ENCODE measurements at places on chromosomes 7 and 10. TPM values are rescaled to one million over a fixed set of nuclear protein-coding genes. Genes with fewer than 3 reads are reported as not detected.
A peak's percentile ranks its signal among the peaks of the same experiment; 100 is the strongest.

The ZNF425 gene
- 3.0 TPM for total RNA-seq

The SRGN gene
- 25.7 TPM for total RNA-seq

The PRPS1L1 gene
- total RNA-seq: 12.7 TPM

The TRIM56 gene
- 15.3 TPM for total RNA-seq

The ZNF485 gene
- 10.0 TPM for total RNA-seq

The GSTO2 gene
- 51.7 TPM for total RNA-seq

The PRLHR gene
- total RNA-seq: 0.79 TPM

The BCCIP gene
- total RNA-seq: 81.9 TPM

- no peak overlapping the region for H3K4me3 ChIP-seq
- DNase-seq: no peak
- H3K27me3 ChIP-seq: no peaks in the 10 kb centered on the region
- H3K27ac ChIP-seq: no peak overlapping the region
Observed at GRCh38 chr10:116108095-116108494, 164.9 kb downstream of the GFRA1 start.

- H3K27ac ChIP-seq: no peak overlapping the region
- no peak overlapping the region for H3K4me3 ChIP-seq
- no peaks in the 10 kb centered on the region for H3K36me3 ChIP-seq
- H3K27me3 ChIP-seq: no peaks in the 10 kb centered on the region
- no peak for DNase-seq
Observed at GRCh38 chr10:15236340-15236739, 67.8 kb upstream of the NMT2 start.

DNA sequence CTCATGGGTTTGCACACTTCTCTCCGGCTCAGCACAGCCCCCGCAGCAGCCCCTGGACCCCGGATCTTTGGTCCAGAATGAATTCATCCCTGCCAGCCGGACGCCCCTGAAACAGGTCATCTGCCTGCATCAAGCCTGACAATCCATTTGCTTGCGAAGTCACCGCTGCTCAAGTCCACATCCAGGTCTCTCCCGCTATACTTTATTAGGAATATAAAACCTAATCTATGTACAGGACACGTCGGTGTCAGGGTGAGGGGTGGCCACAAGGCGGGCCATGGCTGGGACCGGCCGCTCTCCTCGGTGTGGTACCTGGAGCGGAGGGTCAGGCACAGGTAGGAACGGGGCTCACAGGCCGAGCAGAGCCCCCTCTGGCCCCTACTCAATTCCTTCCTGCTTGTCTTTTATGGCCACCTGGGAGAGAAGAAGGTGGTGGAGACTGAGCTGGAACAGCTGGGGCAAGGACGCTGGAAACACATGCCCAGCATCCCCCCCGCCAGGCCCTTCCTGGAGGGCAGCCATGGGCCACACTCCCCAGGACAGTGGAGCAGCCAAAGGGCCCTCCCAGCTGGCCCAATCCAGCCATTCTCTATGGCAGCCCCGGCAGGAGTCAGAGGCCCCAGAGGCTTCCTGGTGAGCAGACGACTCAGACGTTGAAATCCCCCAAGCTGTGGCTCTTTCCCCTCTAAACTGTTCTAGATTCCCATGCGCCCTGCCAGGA is 5.3 kb downstream of the POLR2J start:
- no peak overlapping the region for H3K27ac ChIP-seq
- H3K4me1 ChIP-seq: no peaks in the 10 kb centered on the region
- DNase-seq: no peak

DNA sequence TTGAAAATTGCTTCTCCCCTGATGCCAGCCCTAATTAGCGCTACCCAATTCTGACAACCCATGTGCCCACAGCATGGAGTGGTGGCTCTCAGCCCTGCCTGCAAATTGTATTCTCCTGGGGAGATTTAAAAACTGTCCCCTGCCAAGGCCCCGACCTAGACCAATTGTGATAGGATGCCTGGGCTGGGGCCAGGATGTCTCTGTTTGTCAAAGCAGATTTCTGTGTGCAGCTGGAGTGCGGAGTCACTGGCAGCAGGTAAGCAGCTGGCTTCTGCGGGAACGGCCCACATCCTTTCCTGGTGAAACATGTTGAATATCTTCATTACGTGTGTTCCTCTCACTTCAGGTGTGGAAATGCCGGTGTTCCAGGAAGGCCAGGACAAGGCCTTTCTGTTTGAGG is 238.6 kb downstream of the WDR37 start:
- DNase-seq: peak; percentile 6
- H3K36me3 ChIP-seq: no peaks in the 10 kb centered on the region
- H3K4me3 ChIP-seq: no peak overlapping the region
- peaks cover 7% of the 10 kb centered on the region for H3K4me1 ChIP-seq

GRCh38 chr10:52451817-52452216 is 137.7 kb downstream of the DKK1 start:
- no peaks in the 10 kb centered on the region for H3K36me3 ChIP-seq
- H3K4me3 ChIP-seq: no peak overlapping the region
- no peaks in the 10 kb centered on the region for H3K4me1 ChIP-seq
- DNase-seq: no peak
- H3K27me3 ChIP-seq: no peaks in the 10 kb centered on the region
- H3K27ac ChIP-seq: no peak overlapping the region

- no peak overlapping the region for H3K27ac ChIP-seq
- DNase-seq: peak; percentile 19
- no peaks in the 10 kb centered on the region for H3K36me3 ChIP-seq
- no peak overlapping the region for H3K4me3 ChIP-seq
Observed at GRCh38 chr10:126536148-126536547, 134.3 kb downstream of the C10orf90 start.

DNA sequence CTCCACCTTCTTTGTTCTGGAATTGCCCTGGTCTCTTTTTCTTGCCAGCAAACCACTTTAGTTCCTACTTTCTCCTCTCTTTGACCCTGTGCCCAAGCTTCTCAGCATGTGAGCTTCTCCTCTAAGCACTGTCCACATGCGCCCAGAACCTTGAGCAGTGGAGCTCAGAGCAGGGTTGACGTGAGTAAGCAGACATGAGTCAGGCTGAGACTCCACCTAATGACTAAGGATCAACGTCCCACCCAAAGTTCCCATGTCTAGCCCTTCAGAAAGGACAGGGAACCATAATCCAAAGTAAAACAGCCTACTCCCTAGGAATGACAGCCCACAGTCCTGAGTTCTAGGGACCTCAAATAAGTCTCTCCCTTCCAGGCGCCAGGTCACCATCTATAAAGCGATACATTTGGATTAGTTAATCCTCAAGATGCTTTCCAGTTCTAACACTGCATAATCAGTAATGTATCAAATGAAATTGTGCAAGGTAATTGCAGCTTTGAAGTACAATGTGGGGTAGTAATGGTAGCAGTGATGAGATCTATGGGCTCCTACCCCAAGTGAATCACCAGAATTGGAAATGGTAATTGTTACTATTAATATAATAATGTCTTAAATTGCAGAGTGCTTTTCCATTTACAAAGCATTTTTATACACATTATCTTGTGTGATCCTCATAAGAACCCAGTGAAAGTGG is 44.5 kb downstream of the KCNMA1 start:
- H3K27me3 ChIP-seq: no peaks in the 10 kb centered on the region
- H3K27ac ChIP-seq: no peak overlapping the region
- no peak overlapping the region for H3K4me3 ChIP-seq
- DNase-seq: no peak
- no peaks in the 10 kb centered on the region for H3K4me1 ChIP-seq

- H3K27ac ChIP-seq: no peak overlapping the region
- no peak overlapping the region for H3K4me3 ChIP-seq
- H3K4me1 ChIP-seq: no peaks in the 10 kb centered on the region
- no peak for DNase-seq
Observed at GRCh38 chr10:55183993-55184392, 383.0 kb upstream of the PCDH15 start.

- no peak overlapping the region for H3K4me3 ChIP-seq
- no peak overlapping the region for H3K27ac ChIP-seq
- no peaks in the 10 kb centered on the region for H3K27me3 ChIP-seq
- no peak for DNase-seq
- no peaks in the 10 kb centered on the region for H3K36me3 ChIP-seq
Observed at GRCh38 chr10:12455766-12456165, 106.4 kb downstream of the CAMK1D start.

- H3K36me3 ChIP-seq: no peaks in the 10 kb centered on the region
- DNase-seq: no peak
- no peak overlapping the region for H3K4me3 ChIP-seq
- H3K27ac ChIP-seq: no peak overlapping the region
Observed at GRCh38 chr10:91762878-91763277, 35.3 kb upstream of the TNKS2 start.

DNA sequence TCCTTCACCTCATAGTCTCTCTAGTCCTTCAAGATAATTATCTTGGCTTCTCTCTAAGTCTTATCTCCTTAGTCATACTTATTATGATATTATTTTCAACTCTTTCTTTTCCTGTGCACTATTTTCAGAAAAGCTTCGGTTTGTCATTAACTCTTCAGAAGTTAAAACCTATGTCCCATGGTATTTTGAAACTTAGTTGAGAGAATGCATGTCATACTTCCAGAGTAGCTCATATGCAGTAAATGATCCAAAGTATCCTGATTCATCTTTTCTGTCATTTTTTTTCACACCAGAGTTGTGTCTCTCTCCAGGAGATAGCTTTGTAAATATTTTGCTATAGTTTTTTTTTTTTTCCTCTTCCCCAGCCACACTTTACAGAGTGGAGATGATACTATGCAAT is 1008.6 kb downstream of the NRG3 start:
- no peaks in the 10 kb centered on the region for H3K4me1 ChIP-seq
- H3K4me3 ChIP-seq: no peak overlapping the region
- no peak for DNase-seq
- H3K36me3 ChIP-seq: no peaks in the 10 kb centered on the region
- H3K27me3 ChIP-seq: no peaks in the 10 kb centered on the region

- H3K4me3 ChIP-seq: no peak overlapping the region
- H3K27me3 ChIP-seq: no peaks in the 10 kb centered on the region
- H3K4me1 ChIP-seq: peaks cover 19% of the 10 kb centered on the region
- no peak overlapping the region for H3K27ac ChIP-seq
- no peak for DNase-seq
Observed at GRCh38 chr7:14336256-14336655, 346.8 kb upstream of the ETV1 start.

Measured in testis (tissue), 5 donors.